Stimulated activated CD8-positive, alpha-beta memory T cell treated with anti-CD3 and anti-CD28 coated beads, Interleukin-4, amount 100 ng/mL, for 48 hours (primary cell): ENCODE measurements at places on chromosomes 3 and 15.

- no peak for DNase-seq
Measured at GRCh38 chr3:179088306-179088705, 16.7 kb upstream of the ZMAT3 start.

DNA sequence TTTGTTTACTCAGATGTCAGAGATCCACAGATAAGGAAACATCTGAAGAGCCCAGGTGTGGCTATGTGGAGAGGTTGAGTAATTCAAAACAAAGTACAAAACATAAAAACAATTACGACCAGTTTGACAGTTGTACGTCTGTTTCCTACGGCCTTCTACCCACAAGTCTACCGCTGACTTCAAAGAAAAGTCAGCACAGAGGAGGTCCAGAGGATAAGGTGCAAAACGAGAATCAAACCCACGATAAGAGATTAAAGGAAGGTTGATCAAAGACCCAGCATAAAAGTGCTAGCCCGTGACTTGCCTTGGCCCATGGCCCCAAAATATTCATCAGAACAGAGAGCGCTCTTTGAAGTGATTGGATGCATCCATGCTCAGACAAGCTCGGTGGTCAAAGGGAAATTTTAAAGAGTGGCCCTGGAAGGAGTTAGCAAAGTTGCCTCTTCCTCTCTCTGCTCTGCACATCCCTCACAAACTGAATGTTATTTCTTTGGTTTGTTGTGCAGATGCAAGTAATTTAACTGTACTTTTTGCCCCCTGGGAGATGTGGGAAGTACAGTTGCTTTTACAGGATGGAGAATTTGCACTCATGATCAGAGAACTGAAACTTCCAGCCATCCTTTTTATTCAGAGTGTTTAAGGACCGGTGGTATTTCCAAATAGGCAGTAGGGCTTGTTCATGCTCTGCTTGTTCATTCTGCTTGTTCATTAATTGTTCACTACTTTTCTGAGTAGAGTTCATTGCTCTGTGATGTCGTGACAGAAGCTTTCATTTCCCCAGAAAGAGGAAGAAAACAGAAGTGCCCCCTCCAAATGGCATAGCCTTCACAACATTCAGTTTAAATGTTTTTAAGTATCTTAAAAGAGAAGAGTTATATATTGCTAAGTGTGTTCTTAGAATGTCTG, 31.1 kb downstream of the MME start:
- DNase-seq, result no peak

GRCh38 chr3:194009019-194009418, 126.9 kb upstream of the HES1 start:
- DNase-seq, result no peak

DNA sequence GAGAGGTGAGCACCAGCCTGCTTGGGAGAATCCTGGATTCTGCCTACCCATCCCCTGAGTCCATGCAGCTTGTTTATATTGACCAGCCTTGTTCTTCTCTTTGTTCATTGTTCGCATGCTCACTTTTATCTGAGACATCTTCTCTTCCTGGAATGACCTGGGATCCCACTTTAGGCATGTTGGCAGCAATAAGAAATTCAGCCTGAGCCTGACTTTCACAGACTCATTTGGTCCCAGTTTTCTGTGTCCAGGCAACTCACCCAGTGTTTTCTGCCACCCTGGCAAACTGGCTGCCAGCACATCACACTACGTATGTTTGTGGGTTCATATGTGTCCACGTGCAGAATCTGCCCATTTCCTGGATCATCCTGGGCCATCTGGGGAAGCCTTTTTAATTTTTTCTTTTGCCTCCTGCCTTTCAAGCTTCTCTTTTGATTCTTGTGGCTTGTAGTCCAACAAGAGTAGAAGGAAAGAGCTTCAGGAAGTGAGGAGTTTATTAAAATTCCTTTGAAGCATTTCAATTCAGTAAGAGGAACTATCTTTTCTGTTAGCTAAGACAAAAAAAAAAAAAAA, 199.9 kb downstream of the FNDC3B start:
- no peak for DNase-seq

DNA sequence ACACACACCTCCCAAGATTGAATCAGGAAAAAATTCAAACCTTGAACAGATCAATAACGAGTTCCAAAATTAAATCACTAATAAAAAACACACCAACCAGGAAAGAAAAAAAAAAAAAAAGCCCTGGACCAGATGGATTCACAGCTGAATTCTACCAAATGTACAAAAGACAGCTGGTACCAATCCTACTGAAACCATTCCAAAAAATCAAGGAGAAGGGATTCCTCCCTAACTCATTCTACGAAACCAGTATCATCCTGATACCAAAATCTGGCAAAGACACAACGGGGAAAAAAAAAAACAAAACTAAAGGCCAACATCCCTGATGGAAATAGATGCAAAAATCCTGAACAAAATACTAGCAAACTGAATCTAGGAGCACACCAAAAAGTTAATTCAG, 54.4 kb upstream of the SLC12A8 start:
- DNase-seq, result no peak

DNA sequence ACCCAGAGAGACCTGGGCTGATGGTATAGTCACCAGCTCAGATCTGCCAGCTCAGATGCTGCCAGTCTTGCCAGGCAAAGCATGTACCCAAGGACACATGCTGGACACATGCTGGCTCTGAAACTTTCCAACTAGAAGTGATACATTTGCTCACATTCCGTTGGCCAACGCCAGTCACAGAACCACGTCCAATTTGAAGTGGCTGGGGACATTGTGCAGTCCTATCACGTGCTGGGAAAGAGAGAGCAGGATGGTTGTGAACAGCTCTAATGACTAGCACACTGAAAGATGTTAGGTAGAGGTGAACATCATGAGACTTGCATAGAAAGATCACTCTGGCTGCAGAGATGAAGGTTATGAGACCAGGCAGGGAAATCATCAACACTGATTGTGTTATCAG, 308.5 kb upstream of the ROPN1 start:
- no peak for DNase-seq

DNA sequence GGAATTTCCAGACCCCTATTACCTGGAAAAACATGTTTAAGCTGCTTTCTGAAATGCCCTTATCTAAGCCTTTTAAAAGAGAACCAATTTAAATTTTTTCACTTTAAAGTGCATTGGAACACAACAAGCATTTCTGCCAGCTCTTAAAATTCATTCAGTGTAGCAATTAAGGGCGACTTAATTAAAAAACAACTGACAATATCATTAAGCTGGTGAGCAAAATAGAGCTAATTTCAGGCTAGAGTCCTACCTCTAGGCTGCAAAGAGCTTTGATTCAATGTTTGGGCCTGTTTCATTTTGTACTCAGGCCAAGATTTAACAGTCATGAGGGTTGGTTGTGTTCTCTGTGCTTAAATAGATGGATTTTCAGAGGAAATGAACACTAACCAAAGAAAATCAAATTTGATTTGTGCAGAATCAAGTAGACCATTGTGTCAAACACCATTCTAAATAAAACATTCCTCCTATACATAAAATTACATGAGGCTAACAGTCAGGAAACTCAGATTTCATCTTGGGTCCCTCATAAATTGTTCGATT, 114.6 kb downstream of the TMEM108 start:
- DNase-seq, result no peak

DNA sequence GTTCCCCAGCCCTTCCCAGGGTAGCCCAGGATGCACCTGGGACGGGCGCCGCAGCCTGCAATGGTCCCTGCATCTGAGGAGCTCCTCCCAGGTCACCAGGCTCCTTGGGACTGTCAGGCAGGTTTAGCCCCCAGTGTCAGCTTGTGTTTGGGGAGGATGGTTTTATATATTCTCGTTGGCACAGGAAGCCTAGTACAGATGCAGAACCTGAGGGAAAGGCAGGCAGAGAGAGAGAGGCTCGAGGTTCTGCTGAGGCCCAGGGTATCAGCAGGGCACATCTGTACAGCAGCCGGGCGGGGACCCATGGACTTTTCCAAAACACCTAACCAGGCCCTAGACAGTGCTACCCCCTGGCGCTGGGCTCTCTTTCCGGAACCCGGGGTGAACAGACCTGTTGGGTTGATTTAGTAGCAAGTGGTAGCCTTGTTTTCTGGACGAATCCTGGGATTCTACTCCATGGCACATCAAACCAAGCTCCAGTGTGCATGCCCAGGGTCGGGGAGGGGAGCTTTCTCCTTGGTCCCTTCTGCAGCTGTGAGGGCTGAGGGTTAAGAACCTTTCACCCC, 8.6 kb downstream of the PAK6 start:
- DNase-seq, result no peak

DNA sequence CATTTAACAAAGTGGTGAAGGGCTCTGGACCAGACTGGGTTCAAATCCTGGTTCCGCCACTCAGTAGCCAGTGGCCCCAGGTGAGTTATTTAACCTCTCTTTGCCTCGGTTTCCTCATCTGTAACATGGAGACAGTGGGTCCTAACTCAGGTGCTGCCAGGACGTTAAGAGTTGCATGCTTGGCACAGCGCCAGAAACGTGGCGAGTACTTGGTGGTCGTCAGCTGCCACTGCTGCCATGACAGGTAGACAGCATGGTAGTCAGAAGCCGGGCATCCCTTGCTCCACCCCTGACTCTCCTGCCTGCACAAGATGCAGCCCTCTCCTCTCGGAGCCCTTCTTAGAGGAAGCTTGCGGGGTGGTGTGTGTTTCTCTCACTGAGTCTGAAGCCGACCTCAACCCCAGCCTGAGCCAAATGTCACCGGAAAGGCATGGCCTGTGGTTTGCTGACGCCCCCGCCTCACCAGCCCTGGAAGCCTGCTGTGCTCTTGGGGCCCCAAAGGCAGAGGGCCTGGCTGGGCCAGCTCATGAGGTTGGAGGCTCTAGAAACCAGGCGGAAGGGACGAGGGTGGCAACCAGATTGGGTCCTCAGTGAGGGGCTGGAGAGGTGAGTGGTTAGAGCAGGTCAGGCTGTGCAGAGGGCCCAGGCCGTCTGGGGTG, 160.8 kb upstream of the TLE3 start:
- DNase-seq, result peak; percentile 88

GRCh38 chr3:24101676-24102168, 156.6 kb downstream of the NR1D2 start:
- DNase-seq, result no peak

GRCh38 chr15:40618023-40618422, 24.0 kb downstream of the KNL1 start:
- no peak for DNase-seq

GRCh38 chr3:69058180-69058946, 6.2 kb upstream of the TMF1 start:
- DNase-seq, result no peak

GRCh38 chr15:80480909-80481308, 76.7 kb downstream of the ARNT2 start:
- no peak for DNase-seq

- no peak for DNase-seq
Measured at GRCh38 chr15:88954431-88955277, 41.5 kb upstream of the MFGE8 start.

- DNase-seq, result peak; percentile 69
Measured at GRCh38 chr3:51371943-51372557, 13.0 kb upstream of the MANF start.

DNA sequence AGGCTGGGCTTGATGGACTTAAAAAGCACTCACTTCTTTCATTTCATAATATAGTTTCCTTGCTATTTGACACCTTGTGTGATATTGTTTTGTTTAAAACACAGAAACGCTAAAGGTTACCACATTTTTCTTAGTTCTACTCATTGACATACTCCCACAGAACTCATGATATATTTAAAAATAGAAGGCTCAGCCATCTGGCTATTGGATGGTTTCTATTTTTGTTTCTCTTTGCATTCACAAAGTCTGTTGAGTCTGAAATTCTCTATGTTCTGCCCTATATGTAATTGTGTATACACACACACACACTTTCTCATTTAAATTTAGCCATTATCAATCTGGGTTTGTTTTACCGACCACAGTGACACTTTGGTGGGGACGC, 128.2 kb downstream of the SOX2 start:
- DNase-seq, result no peak

DNA sequence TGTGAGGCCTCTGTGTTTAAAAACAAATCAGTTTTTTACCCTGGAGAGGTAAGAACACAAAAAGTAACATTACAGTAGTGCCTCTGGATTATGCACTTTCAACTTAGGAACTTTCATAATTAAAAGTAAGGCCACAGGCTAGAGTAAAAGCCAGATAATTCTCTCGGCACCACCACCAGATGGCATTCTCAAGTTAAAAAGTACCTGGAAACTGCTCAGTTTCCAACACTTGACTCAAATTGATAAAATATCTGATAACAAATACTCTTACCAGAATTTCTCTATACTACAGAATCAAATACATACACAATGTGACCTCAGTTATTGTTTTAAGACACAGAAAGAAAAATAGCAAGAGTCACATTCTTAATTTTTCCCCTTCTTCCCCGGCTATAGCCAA, 19.9 kb downstream of the SPICE1 start:
- DNase-seq, result no peak

DNA sequence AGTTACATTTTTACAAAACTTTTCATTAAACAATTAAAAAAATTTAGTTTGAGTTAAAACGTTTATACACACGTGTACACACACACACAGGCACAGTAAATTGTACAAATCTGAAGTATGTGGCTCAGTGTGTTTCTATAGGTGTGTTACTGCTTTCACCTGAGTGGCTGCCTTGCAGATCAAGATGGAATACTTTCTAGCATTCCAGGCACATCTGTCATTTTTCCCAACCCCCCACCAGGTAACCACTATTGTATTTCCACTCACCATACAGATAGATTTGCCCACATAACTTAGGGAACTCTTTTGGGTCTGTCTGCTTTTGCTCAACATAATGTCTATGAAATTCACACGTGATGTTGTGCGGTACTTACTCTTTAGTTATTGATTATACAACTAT, 141.1 kb downstream of the PTPRG start:
- no peak for DNase-seq

DNA sequence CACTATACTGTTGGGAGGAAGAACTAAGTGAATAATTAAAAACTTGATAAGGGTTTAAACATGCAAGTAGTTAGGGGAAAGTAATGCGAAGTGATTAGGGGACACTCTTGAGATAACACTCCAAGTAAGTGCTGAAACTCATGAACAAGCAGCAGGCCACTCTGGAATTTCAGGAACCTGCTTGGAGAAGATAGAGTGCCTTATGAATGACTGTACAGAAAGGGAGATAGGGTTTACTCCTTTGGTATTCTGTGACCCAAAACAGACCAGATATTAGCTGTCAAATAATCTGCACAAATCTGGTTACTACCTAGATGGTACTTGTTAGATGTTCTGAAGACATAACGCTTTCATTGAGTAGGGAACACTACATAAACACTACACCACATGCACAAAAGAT, 85.6 kb downstream of the FRMD4B start:
- no peak for DNase-seq

DNA sequence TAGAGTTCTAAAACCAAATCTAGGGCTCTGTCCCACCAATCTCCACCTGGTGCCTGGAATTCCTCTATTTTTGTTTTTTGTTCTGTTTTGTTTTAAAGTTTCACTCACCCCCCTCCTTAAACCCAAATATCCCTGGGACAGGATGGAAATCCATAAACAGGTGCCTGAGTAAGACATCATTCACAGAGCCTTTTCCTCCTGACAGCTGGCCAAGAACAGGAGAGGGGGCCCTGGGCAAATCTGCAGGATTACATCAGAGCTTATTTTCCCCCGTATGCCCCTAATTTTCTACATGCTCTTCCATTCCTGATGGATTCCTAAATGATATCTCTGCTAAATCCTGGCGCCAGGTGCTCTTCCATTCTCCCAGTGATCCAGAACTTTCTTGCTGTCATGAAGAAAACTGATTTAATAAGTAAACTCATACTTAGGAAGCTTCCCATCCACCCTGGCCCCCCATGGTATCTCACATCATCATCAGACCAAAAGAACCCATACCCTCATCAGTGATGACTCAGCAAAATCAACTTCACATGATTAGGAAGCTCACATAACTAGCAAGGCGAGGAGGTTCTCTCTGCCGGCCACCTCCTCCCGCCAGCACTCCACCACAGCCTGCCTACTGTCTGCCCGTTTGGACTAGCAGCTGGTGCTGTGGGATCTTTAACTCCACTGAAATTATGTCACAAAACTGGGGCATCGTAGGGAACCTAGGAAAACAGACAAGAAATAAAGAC, 61.0 kb downstream of the LIPC start:
- no peak for DNase-seq
